T1000 (cell line): ENCODE measurements at places on chromosomes 5 and 9.

DNA sequence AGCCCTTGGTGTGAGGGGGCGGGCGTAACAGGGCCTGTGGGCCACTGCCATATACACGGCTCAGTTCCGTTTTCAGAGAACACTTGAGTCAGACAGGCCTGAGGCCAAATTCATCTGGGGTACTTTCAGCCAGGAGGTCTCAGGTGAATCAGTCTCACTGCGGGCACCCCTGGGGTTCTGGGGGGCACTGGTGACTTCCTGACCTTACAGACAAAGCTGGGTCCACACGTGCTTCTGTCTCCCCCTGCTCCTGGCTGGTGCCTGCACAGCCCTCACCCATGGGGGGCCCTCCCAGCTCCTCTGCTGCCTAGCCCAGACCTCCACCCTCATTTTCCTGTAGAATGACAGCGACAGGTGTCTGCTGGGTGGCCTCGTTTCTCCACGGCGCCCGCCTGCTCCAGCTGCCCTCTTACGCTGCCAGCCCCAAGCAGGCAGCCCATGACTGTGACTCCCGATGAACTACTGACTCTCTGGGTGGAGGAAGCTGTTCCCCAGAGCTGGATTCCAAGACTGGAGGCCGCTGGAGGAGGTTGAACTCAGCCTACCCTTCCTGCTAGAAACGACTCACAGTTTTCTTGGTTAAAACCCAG lies 374.1 kb upstream of the IRX4 start:
- no peak for DNase-seq

DNA sequence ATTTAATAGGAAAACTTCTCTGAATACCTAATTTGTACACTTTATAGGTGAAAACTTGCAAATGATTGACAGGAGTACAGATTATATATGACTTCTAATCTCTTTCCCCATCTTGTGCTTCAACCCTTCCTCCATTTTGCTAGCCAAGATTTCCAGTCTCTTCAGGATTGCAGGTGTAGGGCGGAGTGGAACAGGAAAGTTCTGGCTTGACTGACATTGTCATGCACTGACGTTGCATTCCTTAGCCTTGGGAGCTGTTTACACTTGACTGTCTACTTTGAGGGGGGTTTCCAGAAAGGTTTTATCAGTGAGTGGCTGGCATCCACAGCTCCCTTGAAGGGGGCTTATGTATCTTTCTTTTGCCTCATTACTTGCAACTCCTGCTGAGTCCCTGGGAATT lies 34.1 kb upstream of the GRIA1 start:
- no peak for DNase-seq

DNA sequence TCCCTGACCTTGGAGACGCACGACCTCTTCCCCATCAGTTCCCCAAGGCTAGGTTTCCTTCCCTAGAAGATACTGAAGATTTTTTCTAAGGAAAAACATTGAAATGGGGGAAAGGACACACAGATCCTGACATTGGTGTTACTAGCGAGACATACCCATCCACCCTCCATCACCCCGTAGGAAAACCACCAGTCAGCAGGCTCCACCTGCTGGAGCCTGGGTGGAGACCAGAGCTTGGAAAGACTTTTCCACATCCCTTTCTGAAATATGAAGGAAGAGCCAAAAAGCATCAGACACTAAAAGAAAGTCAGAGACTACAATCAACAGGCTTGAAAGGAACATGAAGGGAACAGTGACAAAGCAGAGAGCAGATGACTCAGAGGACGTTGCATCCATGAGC lies 638.0 kb downstream of the IRX1 start:
- DNase-seq = no peak

DNA sequence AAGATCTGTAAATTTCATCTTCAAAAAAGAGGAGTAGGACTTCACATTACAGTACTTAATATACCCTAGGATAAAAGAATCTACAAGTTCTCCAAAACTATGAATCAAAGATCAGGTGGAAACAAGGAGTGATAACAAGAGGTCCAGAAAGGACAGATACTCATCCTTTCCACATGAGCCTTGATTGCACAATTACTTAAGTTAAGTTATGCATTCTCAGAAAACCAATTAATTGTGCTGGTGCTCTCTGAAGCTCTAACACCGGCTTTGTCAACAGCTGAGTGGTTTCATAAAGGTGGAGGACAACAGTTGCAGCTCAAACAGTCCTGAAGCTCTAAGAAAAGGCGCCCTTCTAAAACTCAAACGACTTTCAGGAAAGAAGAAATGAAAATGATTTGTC lies 251.9 kb downstream of the BNC2 start:
- DNase-seq = no peak

DNA sequence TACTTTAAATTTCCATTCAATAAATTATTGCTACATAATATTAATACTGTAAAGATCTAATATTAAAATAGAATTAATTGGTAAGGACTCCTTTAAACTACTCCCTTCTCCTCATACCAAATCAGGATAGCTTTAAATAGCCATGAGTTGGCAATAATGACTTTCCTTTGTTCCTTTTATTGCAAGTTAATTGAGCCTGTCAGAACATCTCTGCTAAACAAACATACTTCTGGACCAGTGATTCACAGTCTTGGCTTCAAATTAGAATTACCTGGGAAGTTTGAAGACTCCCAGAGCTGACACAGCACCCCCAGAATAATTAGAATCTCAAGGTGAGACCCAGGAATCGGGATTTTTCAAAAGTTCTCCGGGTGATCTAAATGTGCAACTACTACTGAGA lies 18.7 kb downstream of the C5orf58 start:
- DNase-seq = no peak

DNA sequence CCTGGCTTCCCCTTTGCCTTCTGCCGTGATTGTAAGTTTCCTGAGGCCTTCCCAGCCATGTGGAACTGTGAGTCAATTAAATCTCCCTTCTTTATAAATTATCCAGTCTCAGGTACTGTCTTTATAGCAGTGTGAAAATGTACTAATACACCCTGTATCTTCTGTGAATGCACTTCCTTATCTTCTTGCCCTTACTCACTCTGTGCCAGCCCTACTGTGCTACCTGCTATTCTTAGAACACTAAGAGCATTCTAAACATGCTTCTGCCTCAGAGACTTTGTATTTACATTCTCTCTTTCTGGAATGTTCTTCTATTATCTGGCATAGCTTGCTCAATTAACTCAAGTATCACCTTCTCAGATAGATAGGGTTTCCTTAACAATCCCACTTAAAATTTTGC lies 164.4 kb upstream of the EDIL3 start:
- no peak for DNase-seq
